ENCODE measurements at places on chromosomes 3 and 15.

DNA sequence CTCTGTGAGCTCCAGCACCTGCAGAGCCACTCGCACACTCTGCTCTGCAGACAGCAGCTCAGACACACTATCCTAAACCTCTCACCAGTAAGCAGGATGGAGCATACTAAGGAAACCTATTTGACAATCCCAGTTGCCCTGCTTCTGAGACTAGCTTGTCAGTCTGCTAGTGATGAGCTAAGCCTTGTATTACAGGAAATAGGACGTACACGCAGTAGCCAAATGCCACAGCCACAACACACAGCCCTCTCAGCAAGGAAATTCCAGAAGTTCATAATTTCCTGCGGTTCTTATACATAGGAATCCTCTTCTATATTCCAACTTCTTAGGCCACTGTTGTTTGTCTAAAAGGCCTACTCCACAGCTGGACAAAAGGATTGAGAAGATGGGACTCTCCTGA lies 74.5 kb downstream of the MYLK start:
- DNase-seq: no peak

DNA sequence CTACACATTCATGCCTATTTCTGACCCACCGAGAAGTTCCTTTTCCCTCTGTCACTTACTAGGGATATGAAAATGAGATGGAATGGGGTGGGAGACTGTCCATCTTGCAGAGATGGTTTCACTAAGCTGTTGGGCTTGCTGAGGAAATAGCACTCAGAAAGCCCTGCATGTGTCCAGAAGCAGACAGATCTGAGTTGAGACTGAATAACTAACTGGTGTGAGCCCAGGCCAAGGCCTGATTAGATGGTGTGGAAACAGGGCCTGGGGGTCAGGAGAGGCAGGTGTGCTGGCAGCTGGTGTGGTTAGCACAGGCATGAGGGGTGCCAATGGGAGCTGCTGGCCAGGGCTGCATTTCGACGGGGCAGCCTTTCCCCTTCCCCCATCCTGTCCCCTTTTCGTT lies 72.1 kb downstream of the CLSTN2 start:
- no peak for DNase-seq

- peak; percentile 42 for DNase-seq
These were observed 50.6 kb downstream of the GADL1 start for GRCh38 chr3:30843877-30844276.

- DNase-seq: no peak
These were observed 48.8 kb upstream of the PRTG start for GRCh38 chr15:55791551-55792400.

GRCh38 chr15:64904189-64904588 lies 7.5 kb upstream of the ANKDD1A start:
- DNase-seq: no peak

GRCh38 chr3:119237299-119237698 lies 3.4 kb downstream of the B4GALT4 start:
- DNase-seq: no peak

DNA sequence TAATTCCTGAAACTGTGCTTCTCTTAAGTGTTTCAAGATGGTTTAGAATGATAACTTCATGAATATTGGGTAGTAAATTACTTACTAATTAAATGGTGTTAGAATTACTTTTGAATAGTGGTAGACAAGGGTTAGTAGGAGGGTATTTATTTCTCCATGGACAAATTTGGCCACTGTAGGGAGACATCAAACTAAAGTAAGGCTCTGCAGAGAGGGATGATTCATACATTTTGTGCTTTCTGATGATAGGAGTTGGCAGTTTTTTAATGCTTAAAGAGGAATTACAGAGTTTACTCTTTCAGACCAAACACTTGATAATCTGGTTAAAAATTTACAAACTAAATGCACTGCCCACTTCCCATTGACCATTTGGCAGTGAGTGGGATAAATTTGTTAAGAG lies 127.6 kb downstream of the NAALADL2 start:
- DNase-seq: no peak

DNA sequence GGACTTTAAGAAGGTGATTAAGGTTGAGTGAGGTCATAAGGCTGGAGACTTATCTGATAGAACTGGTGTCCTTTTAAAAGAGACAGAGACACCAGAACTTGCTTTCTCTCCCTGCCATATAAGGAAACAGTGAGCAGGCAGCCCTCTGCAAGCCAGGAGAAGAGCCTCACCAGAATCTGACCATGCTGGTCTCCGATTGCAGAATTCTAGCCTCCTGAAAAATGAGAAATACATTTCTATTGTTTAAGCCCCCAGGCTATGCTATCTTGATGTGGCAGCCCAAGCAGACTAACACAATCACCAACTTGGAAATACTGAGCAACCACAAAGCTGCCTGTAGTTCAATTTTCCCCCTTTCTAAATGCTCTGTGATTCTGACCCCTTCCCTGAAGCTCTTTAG lies 161.4 kb upstream of the RARB start:
- DNase-seq: no peak

- DNase-seq: peak; percentile 16
These were observed 221.8 kb downstream of the SNRPN start for GRCh38 chr15:25176616-25176923.

All from left hindlimb (tissue), 1 donor.